ENCODE measurements at places on chromosomes 5 and 9.
A peak's percentile ranks its signal among the peaks of the same experiment; 100 is the strongest.

DNA sequence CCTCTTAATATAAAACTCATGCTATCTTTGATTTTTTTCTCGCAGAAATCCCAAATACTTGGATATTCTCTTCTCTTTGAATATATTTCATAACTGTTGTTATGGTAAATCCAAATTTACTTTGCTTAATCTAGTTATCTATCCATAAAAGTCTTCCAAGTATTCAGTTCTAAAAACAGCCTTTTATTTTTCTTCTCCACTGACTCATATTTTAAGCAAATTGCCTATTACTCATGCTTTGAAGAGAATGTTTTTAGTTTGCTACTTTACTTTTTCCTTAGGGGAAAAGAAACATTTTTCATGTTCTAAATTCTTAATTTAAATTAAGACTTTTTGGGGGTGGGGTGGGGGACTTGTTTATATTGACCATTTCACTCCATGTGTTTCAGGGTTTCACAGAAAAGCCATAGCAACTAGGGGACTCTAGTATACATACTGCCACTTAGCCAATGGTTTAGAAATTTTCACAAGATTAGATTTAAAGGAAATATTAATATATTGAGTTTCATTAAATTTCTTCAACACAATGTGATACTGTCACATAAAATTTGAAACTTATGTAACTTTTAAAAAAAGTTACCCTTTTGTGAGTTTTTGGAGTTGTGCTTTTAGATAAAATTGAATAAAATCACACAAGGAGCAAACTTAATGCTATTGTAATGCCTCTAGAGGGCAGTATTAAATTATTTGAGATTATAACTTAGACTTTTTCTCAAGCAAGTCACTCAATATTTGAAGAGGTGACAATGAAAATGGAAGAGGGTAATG, 545.8 kb upstream of the ARRDC3 start:
- DNase-seq, result no peak

DNA sequence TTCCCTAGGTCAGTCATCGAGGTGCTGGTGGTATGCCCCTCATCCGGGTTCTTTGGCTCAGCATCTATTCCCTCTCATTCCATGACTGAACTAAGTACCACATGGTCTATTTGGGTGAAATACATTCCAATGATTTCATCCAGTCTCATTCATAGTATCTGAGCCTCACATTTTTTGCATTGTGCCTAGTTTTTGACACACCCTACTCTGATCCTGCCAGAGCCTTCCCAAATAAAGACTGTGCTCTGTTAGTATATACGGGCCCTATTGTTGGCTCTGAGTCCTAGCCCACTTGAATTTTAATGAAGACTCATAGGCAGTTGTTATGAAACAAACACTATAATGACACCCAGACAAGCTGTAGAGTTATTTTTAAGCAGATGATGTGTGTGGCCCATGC, 740.7 kb downstream of the CETN3 start:
- DNase-seq, result no peak

DNA sequence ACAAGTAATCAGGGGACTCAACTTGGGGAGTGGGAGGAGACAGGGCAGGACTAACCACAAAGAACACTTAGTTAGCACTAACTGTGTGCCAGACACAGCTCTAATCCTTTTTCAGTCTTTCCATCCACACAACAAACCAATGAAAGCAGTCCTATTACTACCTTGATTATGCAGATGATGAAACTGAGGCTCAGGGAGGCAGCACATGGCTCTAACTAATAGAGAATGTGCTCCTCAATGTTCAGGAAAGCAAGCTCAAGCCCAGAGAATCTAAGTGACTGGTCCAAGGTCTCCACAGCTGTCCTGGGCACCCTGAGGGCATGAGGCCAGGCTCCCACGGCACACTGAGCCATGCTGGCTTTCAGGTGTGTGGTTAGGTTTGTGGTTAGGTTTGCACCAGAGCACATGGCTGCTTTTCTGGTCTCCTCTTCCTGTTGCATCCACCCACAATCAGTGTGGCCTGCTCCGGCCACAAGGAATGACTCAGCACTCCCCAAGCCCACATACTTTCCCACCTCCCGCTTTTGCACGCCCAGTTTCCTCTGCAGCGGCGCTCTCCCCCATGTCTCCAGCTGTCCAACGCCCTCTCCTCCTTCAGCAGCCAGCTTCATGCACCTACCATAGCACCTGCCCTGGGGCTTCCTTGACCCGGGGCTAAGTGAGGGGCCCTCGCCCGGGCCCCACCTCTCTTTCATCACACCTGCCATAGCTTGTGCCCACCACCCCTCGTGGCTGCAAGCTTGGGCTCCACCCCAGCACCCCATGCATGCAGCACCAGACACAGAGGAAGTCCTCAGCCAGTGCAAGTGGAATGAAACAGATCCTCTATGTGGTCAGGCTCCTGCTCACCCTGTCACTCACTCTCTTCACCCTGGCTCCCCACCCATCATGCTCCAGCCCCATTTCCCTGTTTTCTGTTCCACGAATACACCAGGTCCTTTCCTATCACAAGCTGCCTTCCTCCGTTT, 133.1 kb downstream of the GABBR2 start:
- no peak for DNase-seq

- no peak for DNase-seq
Observed at GRCh38 chr9:113989017-113989713, 88.9 kb downstream of the AMBP start.

DNA sequence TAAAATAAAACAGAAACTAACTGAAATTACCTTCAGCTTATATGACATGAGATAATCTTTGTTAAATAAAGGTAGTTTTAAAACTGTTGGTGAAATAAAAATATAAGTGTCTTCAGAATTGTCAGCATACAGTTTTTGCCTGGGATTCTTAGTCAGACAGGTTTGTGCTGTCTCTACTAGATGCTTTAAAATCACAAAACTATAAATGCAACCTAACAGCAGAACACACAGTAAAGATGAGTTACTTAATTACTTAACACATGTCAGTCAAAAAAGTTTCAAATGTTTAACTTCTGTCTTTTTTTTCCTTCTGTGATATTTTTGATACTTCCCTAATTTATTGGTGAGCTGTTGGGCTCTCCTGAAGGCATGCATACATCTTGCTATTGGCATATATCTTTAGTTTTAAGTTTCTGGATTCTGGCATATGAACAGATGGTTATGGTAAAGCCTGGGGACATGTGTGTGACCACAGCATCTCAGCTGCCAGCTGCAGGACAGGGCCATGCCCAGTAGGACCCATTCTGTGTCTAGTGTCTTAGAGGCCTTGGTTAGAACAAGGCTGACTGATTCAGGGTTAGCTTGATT, 231.1 kb upstream of the NUDT12 start:
- DNase-seq, result no peak

GRCh38 chr5:158765407-158765806, 334.3 kb downstream of the EBF1 start:
- DNase-seq, result no peak

DNA sequence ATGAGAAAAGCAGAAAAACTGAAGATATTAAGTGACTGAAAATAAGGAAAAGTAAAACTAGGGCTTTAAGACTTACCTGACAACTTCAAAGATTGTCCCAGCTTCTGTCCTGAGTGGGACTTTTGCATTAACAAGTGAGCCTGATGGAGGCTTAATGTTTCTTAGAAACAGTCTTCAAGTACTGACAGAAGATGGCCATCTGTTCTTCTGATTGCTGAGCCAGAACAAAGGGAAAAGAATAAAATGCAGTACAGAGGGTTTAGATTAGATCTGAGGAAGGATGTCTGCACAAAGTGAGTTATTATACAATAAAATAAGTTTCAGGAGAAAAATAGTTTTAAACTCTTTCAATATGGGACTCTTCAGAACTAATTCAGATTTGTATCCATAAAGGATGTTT, 500.7 kb downstream of the CETN3 start:
- DNase-seq, result no peak

- DNase-seq, result no peak
Observed at GRCh38 chr9:78023003-78023741, 8.4 kb downstream of the GNAQ start.

DNA sequence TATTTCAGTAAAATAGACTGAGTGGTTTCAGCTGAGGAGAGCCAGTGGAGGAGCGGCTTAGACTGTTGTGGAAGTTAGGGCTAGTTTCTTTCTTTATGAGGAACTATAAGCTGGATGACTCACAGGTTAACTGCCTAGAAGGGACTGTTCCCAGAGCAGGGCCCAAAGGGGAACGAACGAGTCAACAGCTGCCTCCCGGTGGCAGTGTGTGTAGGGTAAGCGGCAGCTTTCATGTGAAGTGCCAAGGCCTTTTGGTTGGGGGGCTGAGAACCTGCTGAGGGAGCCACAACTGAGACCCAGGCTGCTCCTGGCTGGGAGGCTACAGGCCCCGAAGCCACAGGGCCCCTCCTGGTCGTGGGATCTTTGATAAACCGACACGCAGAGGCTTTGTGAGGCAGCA, 7.0 kb downstream of the SQSTM1 start:
- DNase-seq, result peak; percentile 53

GRCh38 chr5:68041293-68041692, 174.3 kb upstream of the PIK3R1 start:
- DNase-seq, result no peak

DNA sequence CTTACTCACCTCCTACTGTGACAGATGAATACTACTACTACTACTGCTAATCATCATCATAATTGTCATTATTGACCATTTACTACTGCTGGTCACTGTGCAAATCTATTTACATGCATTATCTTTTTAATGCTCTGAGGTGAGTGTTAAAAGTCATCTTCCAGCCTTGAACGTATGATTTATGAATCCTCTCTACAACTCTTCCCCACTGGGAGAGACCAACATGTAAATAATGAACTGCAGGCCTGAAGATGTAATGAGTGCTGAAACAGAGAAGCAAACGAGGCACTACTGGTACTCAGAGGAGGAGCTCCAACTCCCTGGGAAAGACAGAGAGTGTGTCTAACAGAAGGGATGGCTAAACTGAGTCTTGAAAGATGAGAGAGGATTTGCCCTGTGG, 95.4 kb downstream of the JAKMIP2 start:
- DNase-seq, result no peak

DNA sequence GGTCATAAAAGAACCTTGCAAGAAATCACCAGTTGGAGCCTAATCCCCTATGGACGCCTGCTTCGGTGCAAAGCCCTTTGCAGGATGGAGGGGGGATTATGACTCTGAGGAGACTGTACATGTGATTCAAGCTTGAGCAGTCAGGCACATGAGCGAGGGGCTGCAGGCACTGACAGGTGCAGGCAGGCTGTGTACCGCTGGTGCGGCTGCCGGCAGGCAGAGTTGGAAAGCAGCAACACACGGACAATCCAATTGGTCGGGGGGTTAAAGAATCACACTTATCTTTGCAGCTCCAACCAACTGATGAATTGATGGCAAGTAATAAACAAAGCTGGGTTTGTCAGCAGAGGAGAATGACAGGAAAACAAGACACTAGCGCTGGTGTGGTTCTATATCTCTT, 5.7 kb downstream of the WHRN start:
- DNase-seq, result no peak

DNA sequence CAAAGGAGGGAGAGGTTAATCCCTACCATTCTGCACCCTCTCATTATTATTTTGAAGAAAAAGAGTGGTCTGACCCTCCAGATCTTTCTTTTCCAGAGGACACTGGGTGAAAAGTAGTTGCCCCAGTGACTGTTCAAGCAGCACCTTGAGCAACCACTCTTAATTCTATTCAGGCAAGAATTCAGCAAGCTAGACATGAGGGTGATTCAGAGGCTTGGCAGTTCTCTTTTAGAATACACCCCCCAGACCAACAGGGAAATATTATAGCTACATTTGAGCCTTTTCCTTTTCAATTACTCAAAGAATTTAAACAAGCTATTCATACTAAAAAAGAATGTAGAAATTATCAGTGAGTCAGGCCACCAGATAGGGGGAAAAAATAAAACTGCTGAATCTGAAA, 178.3 kb downstream of the MRPS30 start:
- DNase-seq, result no peak

GRCh38 chr9:28779243-28779642, 1206.0 kb upstream of the C9orf72 start:
- no peak for DNase-seq

DNA sequence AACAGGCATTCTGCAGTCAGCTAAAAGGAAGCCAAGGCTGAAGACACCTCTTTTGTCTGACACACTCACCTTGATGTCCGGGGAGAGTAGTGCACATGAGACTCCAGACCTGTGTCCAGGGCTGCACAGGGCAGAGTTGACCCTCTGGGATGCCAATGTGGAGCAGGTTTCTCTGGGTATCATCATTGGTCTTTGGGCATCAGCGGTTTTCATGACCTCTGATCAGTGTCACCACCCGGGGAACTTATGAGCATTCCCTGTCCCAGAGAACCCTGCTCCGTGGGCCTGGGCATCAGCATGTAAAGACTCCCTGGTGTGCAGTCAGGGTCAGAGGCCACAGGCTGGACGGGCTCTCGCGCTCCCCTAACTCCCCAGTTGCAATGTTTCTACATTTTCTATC, 80.2 kb downstream of the NSUN2 start:
- no peak for DNase-seq

- no peak for DNase-seq
Observed at GRCh38 chr9:110330484-110331105, 7.1 kb downstream of the TXNDC8 start.

DNA sequence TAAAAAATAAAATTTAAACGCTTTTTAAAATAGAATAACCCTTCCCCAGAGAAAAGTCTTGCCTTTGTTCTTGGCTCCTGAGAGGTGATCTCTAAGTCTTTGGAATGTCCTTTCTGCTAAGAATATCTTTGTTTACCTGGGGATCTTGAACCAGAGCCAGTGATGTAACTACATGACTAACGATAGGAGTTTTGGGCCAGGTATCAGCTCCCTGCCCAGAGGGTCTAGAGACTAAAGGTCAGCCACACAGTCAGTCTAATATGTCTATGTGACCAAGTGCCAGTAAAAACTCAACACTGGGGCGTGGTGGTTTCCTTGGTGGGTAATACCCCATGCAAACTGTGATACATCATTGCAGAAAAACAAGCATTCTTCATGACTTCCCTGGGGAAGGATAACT, 1351.9 kb upstream of the C9orf72 start:
- no peak for DNase-seq

- DNase-seq, result no peak
Observed at GRCh38 chr5:144191998-144192397, 21.3 kb downstream of the KCTD16 start.

DNA sequence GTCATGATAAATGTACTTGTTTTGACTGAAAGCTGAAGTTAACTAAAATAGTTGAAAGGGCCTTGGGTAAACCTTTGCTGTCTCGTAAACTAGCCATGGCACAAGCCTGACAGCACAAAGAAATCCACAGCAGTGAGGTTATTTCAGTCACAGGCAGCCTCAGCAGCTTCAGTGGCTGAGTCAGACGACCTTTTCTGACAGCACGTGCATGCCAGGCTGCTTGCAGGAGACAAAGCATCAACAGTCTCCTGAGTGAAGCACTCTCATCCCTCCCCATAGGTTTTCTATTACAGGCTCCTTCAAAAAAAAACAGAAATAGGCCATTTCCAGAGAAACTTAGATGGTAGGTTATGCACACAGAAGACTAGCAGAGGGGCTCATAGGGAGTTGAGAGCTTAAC, 34.6 kb downstream of the OXCT1 start:
- DNase-seq, result no peak
